ENCODE measurements at places on chromosomes 5 and 9.

- no peak for DNase-seq
Measured at GRCh38 chr9:89633404-89633803, 28.6 kb downstream of the GADD45G start.

DNA sequence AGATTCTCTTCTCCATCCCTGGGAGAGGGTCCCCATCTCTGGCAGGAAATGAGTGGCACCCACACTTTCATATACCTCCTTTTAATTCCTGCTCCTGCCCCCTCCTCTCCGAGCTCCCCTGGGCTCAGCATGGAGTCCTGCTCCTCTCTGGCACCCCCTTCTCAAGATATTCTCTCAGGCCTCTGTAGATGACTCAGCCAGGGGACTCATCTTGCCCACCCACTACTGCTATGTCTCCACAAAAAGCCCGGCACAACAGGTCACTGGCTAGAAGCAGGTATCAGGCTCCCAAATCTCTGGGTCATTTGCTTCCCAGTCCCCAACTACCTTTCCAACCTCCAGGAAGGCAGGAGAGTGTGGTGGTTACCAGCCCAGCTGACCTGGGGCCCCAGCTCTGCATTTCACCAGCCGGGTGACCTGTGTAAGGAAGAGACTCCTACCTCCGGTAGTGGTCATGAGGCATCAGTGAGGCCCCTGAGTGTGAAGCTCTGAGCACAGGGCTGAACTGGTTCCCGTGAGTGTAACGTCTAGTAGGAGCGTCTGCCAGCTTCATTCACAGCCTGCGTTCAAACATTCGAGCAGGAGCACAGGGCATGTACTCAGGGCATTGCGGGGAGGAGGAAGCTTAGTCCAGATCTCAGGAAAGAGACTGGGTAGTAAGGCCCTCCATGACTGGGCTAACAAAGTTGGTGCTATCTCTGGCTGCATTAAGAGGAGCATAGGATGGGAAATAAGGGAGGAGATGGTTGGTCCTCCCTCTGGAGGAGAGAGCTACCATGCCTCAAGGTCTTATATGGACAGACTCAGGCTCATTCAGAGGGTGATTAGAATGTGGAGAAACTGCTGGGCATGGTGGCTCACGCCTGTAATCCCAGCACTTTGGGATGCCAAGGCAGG is 63.7 kb downstream of the LMX1B start:
- no peak for DNase-seq

GRCh38 chr5:99037668-99038067 is 108.9 kb upstream of the CHD1 start:
- DNase-seq = no peak

GRCh38 chr9:88551546-88552137 is 16.7 kb downstream of the NXNL2 start:
- no peak for DNase-seq

DNA sequence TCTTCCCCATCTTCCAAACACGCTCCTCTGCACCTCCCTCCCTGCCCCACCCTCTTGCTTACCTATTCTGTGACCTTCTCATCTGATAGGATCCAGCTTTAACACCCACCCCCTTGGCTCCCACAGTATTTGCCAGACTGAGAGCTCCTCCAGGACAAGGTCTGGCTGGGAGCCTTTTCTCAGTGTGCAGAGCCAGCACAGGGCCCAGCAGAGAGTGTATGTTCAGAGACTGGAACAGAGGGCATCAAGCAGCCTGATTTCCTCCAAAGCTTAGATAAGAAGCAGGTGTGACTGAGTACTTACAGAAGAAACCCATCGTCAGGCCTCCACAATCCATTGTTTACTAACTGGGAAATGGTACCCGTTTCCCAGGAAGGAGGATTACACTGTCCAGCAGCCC is 26.6 kb downstream of the LHX6 start:
- DNase-seq = no peak

DNA sequence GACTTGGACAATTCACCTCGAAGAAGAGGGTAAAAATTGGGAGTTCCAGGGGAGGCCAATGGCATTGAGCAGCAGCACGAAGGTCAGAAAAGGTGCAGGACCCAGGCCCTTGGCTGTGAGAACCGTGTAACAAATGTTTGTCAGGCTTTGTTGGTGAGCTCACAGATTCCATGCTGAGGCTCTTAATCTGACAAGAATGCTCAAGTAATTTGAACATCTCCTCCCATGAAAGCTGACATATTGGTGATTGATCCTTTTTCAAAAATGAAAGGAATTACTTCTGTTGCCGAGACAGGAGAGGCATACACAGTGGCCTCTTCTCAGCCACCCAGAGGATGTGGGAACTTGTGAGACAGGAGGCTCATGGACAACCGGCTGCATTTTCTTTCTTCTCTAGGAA is 11.6 kb downstream of the RAI14 start:
- DNase-seq = no peak

DNA sequence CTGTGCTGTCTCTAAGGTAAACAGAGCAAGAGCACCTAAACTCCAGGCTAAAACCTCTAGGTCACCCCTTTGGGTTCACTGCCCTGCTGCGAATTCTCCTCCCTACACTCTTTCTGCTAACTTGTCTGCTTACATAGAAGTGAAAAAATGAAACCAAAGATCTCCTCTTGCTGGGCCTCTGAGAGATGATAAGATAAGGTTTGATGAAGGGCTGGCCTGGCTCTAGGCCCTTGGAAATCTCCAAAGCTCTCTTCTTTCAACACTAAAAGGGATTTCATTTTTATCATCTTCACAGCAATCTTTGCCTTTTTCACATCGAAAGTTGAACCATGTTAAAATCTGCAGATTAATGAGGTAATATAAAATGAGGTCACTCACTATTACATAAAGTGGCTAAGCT is 450.8 kb upstream of the TLE4 start:
- DNase-seq = no peak

DNA sequence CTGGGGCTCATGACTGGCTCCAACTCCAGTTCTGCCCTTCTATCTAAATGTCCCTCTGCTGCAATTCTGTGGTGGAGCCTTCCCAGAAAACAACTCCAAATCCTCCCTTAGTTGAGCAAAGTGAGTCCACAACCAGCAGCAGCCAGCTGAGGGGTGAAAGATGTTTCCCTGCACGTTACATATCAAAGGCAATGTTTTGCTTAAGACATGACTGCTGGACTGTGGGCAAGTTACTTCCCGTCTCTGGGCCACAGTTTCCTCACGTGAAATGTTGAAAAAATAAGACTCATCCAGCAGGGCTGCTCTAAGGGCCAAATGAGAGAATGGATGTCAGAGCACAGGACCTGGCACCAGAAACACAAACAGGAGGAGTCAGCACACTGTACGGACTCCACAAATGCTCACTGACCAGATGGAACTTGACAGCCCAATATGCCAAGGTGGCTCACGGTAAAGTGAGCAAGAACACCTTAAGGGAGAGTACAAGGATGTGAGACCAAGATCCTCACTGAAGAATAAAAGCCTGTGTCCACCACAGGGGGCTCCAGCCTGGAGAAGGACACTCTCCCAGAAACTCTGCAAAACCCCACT is 138.4 kb upstream of the ABCA1 start:
- DNase-seq = no peak

- no peak for DNase-seq
Measured at GRCh38 chr5:30900367-30900766, 293.1 kb upstream of the CDH6 start.

DNA sequence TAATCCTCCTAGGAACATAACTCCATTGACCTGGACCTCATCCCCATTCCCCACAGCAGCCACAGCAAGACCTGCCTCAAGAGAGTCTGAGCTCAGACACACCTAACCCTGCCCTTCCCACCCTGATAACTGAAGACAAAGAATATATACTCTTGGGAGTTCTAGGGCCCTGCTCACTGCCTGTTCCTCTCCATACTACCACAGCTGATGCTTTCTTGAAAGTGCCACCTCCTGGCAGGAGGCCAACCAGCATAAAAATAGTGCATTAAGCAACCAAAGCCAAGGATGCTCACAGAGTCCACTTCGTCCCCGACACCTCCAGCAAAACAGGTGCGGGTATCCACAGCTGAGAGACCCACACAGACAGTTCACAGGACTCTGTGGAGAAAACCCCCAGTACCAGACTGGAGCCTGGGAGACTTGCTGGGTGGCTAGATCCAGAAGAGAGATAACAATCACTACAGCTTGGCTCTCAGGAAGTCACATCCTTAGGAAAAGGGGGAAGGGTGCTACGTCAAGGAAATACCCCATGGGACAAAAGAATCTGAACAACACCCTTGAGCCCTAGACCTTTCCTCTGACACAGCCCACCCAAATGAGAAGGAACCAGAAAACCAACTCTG is 23.5 kb downstream of the FAM114A2 start:
- no peak for DNase-seq
